Neural crest cell (in vitro differentiated cells): ENCODE measurements at places on chromosomes 4 and X.

DNA sequence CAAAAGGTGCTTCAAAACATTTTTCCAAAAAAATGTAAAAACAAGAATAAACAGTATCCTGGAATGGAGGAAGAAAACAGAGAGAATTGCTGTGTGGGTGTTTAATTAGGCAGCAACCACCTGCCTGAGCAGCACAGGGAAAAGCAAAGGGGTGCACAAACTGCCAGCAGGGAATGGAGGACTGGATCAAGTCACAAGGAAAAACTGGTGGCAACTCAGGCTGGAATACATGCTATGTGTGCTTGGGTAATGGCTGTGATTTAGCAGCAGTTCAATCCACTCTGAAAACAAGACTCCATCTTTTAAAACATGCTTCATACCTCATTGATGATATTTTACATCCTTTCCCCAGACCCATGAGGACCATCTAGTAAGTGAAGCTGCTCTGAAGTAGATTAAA lies 179.5 kb downstream of the HS6ST2 start:
- DNase-seq, result no peak

DNA sequence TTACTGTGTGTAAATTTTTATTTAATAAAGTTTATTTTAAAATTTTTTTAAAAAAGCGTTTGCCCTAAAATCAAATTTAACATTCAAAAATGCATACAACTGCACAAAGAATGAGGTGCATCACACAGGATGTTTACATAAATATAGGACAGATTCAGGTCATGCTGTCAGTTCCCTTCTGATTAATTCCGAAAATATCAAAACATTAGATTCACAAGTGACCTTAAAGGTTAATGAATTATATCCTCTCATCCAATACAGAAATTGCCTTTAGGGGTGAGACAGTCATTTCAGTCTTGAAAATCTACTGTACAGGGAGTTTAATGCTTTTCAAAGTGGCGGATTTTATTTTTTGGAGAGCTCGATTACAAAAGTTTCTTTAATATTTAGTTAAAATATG lies 208.7 kb upstream of the FTHL17 start:
- no peak for DNase-seq

GRCh38 chr4:168622600-168622999 lies 125.7 kb downstream of the PALLD start:
- no peak for DNase-seq

GRCh38 chrX:153870791-153871360 lies 15.1 kb downstream of the L1CAM start:
- no peak for DNase-seq

GRCh38 chr4:76420188-76420761 lies 666 bp downstream of the CCDC158 start:
- no peak for DNase-seq

GRCh38 chrX:12349201-12349600 lies 210.9 kb downstream of the FRMPD4 start:
- no peak for DNase-seq

DNA sequence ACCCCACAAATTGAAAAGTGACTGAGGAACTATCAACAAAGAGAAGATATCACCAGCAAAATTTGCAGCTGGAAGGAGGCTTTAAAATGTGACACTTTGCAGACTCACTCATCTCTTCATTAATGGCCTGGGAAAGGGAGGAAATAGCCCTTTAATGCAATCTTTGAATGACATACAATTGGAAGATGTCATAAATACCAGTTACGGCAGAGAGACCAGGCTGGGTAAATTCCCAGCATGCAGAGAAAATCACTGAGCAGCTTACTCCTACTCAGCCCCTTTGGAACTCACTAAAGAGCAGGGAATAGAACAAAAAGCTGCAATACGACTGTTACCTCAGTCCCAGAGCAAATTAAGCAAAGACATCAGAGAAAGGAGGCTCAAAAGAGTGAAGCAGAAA lies 238.9 kb downstream of the HS3ST1 start:
- no peak for DNase-seq

- no peak for DNase-seq
These were observed 5.9 kb upstream of the HSD17B10 start for GRCh38 chrX:53440101-53440500.

DNA sequence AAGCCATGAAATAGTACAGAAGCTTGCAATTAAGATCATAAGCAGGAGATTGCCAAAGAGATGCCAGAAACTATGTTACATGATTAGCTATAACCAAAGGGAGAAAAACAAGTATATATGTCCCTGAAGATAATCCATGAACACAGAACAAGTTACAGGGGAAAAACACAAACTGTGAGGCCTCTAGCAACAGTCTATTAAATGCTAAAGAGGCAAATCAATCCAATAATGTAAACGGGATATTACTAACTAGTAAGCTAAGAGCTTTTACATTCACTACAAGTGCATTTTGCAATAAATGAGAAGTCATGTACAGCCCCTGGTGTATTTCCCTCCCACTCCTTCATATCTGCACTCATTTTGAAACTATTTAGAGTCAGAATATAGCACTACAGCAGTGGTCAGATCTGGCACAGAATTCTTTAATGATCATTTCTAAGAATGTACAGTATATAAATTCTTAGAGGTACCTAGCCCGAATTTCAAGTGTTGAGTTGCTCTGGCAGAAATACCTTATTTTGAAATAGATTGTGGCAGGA lies 449.8 kb upstream of the SMIM31 start:
- no peak for DNase-seq

GRCh38 chr4:139619644-139620043 lies 46.0 kb upstream of the MGST2 start:
- DNase-seq, result no peak
